Left renal cortex interstitium (tissue), 4 donors: ENCODE measurements at places on chromosomes 6 and 20. TPM values are rescaled to one million over a fixed set of nuclear protein-coding genes. Genes with fewer than 3 reads are reported as not detected.

Gene FOXA2
- not detected for polyA plus RNA-seq

Gene ZFP64
- polyA plus RNA-seq = 19.6 TPM

Gene SAMD10
- 10.4 TPM for polyA plus RNA-seq

Gene ABHD16B
- not detected for polyA plus RNA-seq

Gene DEFB124
- not detected for polyA plus RNA-seq

Gene ANKRD66
- polyA plus RNA-seq = not detected

Gene SLC22A2
- 10.3 TPM for polyA plus RNA-seq
